ENCODE measurements at places on chromosomes 3 and 15.

DNA sequence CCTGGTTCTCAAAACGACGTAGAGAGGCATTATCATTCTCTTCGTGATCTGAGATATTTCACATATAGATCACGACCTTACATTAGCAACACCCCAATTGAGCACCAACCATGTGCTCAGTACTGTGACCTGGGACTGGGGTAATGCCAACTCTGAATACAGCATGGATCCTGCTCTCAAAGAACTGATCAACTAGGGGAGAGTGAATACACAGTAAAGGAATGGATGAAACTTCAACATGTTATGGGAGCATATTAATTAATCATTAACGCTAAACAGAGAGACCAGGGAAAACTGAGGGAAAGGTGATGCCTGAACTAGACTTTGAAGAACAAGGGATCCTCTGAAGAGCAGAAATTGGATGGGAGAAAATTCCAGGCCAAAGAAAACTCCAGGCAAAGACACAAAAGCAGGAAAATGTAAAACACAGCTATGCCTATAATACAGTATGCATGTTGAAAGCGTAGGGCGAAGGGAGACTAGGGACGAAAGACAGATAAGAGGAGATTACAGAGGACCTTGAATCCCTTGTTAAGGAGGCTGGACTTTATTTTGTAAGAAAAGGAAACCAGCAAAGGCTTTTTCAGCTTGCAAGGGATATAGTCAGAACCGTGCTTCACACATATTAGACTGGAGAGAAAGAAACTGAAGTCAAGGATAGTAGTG, 105.7 kb downstream of the ANO10 start:
- ATAC-seq = no peak

- ATAC-seq = no peak
These were observed 29.6 kb downstream of the SST start for GRCh38 chr3:187640569-187641059.

DNA sequence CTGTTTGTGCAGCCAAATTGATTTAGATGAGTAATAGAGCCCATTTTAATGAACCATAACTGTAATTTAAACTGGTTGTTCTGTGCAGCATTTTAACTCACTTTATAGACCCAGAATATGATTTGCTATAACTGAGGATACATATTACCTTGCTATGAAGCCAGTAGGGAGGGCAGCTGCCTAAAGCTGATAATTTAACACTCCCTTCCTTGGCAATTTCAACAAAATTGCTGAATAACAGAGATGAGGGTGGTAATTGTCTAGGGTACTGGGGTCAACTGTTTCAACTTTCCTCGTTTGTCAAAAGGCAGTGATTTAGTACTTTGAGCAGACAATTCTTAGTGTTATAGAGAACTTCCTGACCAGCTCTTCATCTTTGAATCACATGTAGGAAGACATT, 304.9 kb upstream of the POU1F1 start:
- no peak for ATAC-seq

DNA sequence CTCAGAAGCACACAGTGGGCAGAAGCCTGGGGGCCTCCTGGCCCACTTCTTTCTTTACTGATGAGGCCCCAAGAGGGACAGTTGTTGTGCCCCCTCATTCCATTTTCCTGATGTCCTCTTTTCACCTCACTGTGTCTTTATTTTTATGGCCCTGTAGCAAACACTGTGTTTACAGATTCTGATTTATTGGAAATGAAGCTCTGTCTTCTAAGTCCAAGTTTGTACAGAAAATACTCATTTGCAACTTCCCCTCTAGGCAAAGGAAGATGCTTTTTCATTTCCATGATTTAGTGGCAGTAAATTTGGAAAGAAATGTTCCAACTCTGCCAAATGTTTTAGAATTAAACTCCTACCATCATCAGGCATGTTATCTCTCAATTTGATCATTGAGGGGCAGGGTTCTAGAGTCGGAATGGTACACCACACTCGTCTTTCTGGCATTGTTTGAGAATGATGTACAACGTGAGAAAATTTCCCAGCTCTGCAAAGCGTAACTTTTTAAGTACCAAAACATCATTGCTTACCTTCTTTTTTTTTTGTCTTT, 129.7 kb downstream of the ARNT2 start:
- ATAC-seq = no peak

DNA sequence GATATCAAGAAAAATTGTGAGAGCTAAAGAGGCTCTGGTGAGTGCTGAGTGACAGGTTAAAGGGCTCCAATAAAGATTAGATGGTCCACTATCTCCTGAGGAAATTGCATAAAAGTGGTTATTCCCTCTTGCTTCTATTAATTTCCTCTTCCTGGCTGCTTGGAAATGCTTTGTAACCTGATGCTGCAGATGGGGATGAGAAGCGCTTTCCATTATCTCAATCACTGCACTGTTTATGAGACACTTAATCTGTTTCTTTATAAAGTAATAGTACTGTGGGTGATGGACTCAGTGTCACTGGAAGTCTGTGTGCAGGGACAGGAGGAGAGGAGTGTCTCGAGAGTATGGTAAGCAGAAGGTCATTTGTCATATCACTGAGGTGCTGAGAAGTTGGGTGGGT, 305.3 kb downstream of the EPHB1 start:
- no peak for ATAC-seq

- ATAC-seq = no peak
These were observed 19.5 kb downstream of the PLXNB1 start for GRCh38 chr3:48410205-48411040.

DNA sequence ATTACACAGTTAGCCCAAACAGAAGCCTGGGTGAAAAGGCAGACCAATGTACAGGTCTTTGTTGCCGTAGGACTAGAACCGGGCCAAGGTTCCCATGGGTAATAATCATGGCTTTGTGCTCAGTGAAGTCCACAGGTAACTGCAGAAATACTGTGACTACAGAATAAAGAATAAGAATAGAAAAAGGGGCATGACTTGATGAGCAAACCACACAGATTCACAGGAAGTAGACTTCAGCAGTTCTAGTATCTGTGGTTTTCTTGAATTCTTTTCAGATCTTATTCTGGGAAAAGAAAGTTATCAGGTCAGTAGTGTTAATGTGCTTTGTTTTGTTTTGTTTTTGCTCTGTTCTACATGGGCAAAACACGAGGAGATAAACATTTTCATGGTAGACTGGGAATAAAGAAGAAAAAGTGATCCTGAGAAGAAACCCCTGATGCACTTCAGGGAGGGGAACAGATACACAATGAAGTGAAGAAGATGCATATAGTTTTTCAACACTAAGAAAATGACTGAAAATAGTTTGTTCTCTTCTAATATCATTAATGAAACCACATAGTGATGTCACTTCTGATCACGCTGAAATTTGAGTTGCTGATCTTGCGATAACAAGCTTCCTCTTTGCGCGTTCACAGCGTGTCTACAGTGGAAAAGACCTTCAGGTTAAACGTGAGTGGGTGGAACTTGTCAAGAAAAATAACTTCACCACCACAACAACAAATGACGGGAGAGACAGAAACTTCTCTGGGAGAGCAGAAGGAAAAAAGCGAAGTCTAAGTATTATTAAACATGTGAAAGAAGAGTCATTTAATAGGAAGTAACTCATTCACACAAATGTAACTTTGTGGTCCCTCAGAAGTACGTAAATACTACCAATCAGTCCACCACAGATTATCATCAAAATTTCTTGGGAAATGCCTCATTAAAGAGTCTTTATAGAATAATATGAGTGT, 315.8 kb upstream of the SATB1 start:
- ATAC-seq = peak; percentile 72

All from activated CD4-positive, CD25-positive, alpha-beta regulatory T cell treated with anti-CD3 and anti-CD28 coated beads, Interleukin-2, amount 50 U/mL, for 24 hours (primary cell).